Mammary epithelial cell (primary cell): ENCODE measurements at places on chromosomes 11 and 22. TPM values are rescaled to one million over a fixed set of nuclear protein-coding genes. Genes with fewer than 3 reads are reported as not detected.

- DNase-seq, result no peak
Measured at GRCh38 chr22:46827781-46828180, 65.3 kb downstream of the TBC1D22A start.

Gene PKP3
- polyA plus RNA-seq, result 149 TPM

Gene VSTM5
- 0.03 TPM for polyA plus RNA-seq

Gene APOBEC3H
- 0.24 TPM for polyA plus RNA-seq

- DNase-seq, result no peak
Measured at GRCh38 chr22:32880893-32881596, 79.5 kb downstream of the TIMP3 start.

GRCh38 chr11:96235751-96236150 lies 107.2 kb downstream of the MAML2 start:
- no peak for DNase-seq

- DNase-seq, result no peak
Measured at GRCh38 chr11:24567380-24567779, 70.5 kb downstream of the LUZP2 start.

DNA sequence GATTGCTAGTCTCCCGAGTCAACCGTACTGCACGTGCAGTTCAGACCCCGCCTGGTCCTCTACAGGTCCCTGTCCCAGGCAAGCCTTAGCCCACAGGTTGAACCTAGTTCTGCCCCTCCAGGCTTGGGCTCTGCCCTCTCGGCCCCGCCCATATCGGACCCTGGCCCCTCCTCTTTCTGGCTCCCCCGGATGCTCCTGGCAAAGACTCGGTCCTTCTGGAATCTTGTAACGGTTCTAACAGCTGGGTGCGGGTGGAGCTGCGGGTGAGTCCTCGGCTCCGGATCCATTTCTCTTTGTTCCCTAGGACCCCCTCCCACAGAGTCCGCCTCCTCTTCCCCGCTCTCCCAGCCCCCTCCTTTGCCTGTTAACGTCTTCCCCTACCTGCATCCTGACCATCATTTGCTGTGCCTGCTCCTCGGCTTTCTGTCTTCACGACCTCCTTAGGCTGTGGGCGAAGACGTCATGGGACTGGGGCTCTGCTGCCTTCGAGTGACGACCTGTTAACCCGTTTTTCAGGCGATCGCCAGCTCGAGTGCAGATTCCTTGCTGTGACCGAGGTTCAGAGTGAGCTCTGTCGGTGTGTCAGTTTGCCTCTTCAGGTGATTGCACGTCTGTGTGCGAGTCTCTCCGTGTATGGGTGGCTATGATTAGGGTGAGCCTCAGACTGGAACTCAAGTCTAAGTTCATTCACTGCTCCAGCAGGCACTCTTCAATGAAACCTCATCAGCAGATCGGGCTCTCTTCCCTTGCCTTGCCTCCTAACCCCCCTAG lies at the start of gene DNHD1:
TSS of gene DNHD1 (plus strand) at position 212 of the 771 bp plus-strand sequence. CDS start 936 bp downstream, outside the sequence.
- DNase-seq, result no peak

Gene RAG2
- polyA plus RNA-seq, result not detected

DNA sequence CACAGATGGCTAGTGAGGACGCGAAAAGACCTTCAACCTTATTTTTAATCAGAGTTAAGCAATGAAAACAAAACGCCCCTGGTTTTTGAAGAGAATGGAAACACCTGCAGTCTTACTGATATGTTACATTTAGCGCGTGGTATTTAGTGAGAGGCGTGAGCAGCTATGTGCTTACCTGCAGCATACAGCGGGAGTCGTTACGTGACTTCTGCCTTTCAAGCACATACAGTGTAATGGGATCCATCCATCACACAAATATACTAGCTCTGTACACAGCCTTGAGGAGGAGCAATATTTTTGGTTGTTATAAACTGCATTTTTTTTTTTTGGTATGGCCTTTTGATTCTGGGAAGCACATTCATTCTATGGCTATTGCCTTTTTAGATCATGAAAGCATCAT lies 5.5 kb downstream of the KRTAP5-2 start:
- no peak for DNase-seq

DNA sequence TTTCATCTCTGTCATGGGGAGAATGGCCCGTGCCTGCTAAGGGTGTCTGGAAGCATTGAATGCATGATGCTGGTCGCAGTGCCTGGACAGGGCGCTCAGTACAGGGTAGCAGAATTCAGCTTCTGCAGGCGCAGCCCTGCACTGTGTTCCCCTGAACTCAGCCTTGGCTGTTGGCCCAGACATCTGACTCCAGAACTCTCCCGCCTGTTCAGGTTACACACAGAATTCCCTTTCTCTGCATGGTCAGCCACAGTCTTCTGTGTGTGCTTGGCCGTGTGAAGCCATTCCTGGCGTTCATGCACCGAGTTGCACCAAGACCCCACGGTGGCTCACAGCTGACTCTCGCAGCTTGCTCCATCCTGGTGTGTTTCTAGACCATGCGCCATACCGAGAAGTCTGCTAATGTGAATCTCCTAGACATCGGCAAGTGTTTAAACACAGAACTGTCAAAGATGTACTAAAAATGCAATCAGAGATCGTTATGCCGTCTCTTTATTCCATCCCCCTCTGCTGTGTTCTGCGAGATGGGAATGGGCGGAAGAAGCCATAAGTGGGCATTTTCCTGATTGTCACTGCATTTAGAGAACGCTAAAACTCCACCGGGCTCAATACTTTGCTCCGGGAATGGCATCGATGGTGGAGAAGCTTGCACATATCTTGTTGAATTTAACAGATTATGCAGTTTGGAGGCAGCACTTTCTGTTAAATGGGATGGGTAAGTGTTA lies 55.6 kb downstream of the MPPED1 start:
- DNase-seq, result no peak

Gene CDC45
- 49.3 TPM for polyA plus RNA-seq

DNA sequence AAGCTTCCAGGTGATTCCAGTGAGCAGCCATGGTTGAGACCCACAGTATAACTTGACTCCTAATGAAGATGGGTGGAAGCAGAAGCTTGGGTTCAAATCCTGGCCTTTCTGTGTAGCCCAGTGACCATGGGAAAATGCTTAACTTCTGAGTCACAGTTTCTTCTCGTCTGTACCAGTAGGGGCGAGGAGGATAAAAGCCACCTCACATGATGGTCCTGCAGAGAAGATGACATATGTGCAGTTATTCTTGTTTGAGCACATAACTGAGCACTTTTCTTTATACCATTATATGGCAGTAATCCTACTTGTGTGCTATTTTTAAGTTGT lies 4.9 kb downstream of the TMEM109 start:
- DNase-seq, result peak; percentile 76

DNA sequence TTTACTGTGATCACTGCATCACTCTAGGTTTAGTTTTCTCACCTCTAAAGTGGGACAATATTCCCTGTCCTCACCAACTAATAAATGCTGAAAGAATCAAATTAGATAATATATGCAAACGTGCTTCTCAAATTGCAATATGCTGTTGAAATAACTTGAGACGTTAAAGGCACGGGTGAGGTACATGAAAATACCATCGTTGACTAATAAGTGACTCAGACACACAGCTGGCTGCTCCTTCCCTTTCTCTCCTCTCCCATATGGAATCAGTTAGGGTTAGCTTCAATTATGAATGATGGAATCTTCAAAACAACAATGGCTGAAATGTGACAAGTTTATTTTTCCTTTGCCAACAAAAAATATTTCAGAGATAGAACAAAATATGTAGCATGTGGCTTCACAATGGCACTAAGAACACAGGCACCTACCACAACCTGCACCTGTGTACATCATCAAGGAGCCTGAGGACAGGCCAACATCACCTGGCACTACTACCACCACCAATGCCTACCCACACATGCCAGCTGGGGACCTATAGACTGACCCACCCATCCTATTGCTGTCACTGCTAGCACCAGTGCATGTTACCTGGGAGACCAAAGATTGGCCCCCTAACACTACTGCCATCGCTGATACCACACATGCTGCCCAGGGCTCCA lies 13.7 kb downstream of the GDPD4 start:
- peak; percentile 78 for DNase-seq

Gene CCDC116
- polyA plus RNA-seq, result 0.03 TPM

GRCh38 chr11:121494355-121495099 lies 41.8 kb upstream of the SORL1-AS1 start:
- no peak for DNase-seq

- no peak for DNase-seq
Measured at GRCh38 chr22:18968011-18968749, 32.1 kb upstream of the PRODH start.

DNA sequence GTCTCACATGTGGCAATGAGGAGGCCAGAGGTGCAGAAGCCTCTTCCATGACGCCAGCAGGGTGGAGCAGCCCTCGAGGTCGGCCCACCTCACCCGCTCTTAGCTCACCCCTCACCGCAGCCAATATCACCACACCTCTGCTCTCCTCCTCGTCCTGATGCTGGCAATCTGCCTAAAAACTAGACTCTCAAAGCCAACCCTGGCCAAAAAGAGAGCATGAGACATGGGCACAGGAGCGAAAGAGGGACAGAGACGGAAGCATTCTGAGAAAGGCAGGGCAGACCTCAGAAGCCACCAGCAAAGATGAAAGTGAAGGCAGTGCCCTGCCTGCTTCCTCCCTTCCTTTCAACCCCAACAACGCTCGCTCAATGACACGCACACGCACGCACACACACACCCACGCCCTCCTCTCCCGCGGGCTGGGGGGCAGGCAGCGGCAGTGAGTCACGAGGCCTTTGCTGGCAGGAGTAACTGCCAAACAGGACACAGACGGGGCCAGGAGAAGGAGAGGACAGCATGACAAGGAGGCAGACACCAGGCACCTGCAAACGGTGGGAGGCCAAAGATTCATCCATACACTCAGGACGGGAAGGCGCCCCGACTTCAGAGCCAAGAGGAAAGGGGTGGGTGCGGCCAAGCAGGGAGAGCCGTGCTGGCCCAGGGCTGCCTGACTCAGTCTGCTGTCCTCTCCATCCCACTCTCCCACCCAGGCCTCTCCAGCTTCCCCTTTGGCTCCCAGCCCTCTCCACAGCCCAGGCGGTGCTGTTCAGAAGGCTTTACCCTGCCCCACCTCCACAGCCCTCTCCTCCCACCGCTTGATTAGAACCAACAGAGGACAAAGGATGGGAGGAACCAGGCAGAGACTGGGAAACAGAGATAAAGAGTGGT lies 11.4 kb downstream of the IGSF9B start:
- peak; percentile 14 for DNase-seq

GRCh38 chr11:123641495-123641840 lies 13.0 kb downstream of the SCN3B start:
- no peak for DNase-seq

DNA sequence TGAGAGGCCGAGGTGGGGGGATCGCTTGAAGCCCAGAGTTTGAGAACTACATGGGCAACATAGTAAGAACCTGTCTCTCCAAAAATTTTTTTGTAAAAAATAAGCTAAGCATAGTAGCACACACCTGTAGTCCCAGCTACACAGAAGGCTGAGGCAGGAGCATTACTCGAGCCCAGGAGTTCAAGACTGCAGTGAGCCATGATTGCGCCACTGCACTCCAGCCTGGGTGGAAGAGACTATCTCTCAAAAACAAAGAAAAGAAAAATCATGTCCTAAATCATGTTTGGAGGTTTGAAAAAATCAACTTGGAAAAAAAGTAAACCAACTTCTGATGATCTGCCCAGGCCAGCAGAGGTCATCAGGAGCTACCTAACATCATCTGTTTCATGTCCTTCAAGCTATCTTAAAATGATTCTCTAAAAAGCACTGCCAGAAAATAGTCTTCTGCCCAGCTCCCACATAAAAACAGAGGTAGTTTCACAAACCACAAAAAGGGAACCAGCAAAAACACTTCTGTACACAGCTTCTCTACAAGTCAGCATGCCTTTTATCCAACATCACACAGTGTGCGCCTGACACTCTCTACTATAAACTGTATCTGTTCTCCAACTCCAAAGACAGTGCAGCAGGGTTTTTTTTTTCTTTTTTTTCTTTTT lies 165.0 kb downstream of the SOX6 start:
- no peak for DNase-seq

DNA sequence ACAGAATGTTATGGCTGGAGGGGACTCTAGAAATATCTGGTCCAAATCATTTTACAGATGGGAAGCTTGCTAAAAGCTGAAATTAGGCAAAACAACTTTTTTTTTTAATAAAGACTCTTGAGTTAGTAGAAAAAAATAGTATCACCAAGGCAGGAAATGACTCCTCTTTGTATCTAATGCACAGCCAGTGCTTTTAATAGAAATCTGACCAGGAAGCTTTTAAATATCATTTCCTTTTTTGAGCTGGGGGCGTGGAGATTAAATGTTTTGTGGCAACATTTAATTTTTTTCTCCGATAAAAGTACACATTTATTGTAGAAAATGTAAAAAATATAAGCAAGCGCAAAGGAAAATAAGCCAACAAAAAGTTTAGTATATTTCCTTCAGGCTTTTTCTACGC lies 22.5 kb downstream of the TRAF6 start:
- no peak for DNase-seq

Gene BTG4
- 0.23 TPM for polyA plus RNA-seq

Gene ANO5
- not detected for polyA plus RNA-seq

Gene SEPTIN5
- polyA plus RNA-seq, result 6.5 TPM

DNA sequence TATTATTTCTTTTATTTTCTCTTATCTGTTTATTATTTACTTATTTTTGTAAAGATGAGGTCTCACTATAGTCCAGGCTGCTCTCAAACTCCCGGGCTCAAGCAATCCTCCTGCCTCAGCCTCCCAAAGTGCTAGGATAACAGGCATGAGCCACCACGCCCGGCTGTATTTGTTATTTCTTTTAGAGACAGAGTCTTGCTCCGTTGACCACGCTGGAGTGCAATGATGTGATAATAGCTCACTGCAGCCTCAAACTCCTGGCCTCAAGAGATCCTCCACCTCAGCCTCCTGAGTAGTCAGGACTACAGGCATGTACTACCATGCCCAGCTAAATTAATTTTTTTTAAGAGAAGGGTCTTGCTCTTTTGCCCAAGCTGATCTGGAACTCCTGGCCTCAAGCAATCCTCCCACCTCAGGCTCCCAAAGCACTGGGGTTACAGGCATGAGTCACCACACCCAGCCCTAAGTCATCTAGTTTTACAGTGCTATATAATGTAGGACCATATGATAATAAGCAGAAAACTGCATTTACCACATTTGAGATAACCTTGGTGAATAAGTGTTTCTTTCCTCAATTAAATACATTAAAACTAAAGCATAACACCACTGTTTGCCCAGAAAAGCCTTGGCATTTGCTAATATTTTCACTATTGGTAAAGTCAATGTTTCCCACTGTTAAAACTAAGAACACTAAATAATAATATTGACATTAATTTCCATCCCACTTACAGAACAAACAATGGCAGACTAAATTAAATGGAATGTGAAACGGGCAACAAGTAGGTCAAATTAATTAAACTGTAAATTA lies 127.5 kb downstream of the SIK3 start:
- DNase-seq, result peak; percentile 36

GRCh38 chr11:115282923-115283322 lies 221.3 kb downstream of the CADM1 start:
- no peak for DNase-seq
